NK-92 treated with Interleukin-12 subunit alpha and Interleukin-12 subunit beta, amount 100 ng/mL, for 24 hours (cell line): ENCODE measurements at places on chromosomes 1 and 21.

DNA sequence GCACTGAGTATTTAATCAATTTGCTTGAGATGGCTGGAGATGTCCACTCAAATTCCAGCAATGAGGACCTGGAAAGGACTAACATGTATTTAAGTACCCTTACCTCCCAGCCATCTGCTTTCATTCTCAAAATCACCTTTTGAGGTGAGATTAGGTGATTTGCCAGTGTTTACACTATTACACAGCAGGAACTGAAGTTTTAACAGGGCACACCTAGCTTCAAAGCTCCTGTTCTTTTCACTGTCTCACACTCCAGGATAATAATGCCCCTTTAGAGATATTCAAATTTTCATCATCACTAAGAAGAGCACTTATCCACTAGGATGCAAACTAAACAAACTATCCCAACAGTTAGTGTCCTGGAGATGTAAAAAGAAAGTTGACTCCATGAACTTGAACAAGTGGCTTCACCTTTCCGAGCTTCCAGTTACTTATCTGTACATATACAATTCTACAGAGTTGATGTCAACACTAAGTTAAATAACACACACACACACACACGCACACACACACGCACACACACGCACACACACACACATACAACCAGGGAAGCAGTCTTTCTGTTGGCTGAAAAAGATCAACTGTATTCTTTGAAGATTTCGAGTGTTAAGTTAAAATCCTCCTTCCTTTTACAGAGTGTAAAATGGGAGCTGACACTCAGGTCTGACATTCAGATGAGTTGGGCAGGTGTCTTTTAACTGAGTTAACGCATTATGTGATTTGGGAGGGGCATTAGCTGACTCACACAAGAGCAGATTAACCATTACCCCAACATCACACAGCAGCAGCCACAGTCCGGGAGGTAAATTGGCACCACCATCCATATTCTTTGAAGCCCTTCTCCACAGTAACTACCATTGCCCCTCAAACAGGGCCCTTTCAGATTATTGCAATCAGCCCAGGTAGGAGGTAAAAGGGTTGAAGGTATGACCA is 15.5 kb upstream of the JAK1 start:
- DNase-seq: no peak

GRCh38 chr1:96292141-96292540 is 429.4 kb upstream of the PTBP2 start:
- no peak for DNase-seq

- DNase-seq: no peak
Observed at GRCh38 chr1:92653605-92654381, 131.1 kb downstream of the EVI5 start.

- DNase-seq: no peak
Observed at GRCh38 chr1:156926175-156926574, 5.7 kb downstream of the LRRC71 start.

DNA sequence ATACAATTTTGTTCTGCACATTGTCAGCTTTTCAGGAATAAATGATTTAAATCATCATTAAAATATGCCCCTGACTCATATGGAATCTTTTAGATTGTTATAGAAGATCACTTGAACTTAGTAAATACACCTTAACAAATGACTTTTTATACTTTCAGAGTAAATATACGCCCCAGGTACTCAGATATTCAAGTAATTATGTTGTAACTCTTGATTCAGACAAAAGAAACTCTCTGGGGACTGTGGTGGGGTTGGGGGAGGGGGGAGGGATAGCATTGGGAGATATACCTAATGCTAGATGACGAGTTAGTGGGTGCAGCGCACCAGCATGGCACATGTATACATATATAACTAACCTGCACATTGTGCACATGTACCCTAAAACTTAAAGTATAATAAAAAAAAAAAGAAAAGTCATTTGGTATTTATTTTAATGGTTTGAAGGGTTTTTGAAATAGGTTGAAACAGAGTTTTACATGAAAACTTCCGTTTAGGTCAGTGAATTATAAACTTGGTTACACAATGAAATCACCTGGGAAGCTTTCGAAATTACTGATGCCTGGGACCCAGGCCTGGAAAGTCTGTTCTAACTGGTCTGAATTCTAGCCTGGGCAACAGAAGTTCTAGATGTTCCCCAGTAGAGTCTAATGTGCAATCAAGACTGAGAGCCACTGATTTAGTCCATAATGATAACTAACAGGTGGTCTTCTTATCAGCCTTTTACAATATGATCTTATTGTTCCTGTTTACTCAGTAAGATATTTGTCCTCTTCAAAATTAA is 320.5 kb upstream of the NR5A2 start:
- no peak for DNase-seq

DNA sequence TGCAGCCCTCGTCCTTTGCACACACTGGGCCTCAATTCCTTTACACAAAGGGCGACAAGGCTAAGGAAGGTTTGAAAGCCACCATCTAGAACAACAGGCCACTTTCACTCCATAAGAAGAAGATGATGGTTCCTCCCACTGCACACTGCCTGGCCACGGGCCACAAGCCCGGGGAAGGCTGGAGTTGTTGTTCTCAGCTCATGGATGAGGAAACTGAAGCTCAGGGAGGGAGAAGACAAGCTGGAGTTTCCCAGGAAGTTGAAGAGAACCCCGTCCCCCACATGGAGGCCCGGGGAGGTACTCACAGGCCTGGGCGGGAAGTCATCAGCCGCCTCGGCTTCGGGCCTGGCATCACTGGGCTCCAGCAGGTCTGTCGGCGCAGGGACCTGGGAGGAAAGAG is 24.6 kb upstream of the DDOST start:
- DNase-seq: no peak

DNA sequence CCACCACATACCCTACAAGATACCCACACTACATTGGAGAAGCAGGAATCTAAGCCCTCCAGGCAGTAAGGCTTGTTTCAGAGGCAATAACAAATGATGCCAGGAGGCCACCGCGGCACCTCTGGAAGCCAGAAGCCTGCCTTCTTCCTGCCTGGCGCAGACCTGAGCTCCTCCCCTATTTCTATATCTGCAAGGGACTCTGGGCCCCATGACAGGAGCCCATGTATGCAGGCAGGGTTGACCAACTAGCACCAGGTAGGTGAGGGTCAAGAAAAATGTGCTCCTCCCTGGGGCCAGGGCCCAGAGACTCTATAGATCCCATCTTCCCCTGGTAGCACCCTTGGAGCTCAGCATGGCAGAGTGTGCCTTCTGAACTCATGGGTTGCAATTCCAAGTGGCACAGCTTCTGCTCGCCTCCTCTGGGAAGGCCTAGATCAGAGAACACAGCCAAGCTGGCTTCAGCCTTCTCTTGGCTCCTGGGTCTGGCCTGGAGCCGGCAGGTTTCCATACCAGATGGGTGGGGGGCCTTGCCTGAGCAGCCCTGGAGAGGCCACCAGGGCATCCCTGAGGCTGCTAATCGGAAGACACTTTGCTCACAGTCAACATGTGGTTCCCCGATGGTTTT is 85.1 kb downstream of the STUM start:
- no peak for DNase-seq

DNA sequence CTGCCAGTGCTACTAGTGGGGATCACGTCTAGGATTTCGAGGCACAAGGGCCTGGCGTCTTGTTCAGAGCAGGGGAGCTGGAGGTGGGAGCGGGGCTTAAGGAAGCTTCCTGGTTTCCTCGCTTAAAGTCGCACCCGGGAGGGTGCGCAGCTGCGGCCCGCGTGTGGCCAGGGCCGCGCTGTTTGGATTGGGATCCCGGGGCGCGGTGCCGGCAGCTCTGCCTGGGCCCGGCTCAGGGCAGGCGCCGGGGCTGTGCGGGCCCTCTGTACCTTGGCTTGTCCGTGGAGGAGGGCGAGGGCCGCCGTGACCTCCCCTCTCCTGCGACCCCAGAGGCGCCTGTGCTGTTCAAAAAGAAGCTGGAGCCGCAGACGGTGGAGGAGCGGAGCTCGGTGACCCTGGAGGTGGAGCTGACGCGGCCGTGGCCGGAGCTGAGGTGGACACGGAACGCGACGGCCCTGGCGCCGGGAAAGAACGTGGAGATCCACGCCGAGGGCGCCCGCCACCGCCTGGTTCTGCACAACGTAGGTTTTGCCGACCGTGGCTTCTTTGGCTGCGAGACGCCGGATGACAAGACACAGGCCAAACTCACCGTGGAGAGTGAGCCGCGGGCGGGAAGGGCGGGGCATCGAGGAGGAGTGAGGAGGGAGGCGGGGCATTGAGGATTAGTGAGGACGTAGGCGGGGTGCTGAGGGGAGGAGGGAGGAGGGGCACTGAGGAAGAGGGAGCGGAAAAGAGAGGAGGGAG is 67.8 kb downstream of the OBSCN start:
- no peak for DNase-seq

- no peak for DNase-seq
Observed at GRCh38 chr1:190474650-190475211, 2.9 kb downstream of the BRINP3 start.

- no peak for DNase-seq
Observed at GRCh38 chr1:212293579-212293978, 8.4 kb downstream of the PPP2R5A start.

- DNase-seq: no peak
Observed at GRCh38 chr1:218775501-218776021, 398.1 kb upstream of the LYPLAL1 start.

DNA sequence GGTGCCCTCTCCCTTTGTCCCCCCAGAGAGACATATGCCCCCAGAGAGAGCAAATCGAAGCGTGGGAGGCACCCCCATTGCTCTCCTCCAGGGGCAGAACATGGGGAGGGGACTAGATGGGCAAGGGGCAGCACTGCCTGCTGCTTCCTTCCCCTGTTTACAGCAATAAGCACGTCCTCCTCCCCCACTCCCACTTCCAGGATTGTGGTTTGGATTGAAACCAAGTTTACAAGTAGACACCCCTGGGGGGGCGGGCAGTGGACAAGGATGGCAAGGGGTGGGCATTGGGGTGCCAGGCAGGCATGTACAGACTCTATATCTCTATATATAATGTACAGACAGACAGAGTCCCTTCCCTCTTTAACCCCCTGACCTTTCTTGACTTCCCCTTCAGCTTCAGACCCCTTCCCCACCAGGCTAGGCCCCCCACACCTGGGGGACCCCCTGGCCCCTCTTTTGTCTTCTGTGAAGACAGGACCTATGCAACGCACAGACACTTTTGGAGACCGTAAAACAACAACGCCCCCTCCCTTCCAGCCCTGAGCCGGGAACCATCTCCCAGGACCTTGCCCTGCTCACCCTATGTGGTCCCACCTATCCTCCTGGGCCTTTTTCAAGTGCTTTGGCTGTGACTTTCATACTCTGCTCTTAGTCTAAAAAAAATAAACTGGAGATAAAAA is 8.4 kb downstream of the EFNA3 start:
- DNase-seq: no peak

DNA sequence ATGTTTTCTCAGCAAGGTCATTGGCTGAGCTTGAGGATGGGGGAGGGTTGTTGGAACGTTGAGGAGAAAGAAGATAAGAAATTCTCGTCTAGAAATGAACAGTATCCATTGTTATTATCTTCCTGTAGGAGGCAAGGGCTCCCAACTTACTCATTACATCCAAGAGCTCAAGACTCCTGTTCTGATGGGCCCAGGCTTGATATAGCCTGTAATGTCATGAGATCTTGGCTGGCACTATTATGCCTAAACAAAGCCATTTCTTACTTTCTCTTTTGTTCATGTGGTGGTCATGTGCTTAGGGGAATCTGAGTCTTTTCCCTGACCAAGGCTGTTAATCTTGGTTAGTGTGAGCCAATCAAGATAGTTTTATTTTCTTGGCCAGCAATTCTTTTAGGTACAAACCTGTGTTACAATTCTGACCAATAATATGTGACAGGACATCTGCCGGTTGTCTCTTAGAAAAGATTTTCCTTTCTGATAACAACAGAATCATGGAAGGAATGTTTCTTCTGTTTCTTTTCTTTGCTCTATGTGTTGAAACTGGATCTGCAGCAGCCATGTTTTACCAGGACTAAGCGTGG is 15.2 kb upstream of the IGSF3 start:
- DNase-seq: no peak

- DNase-seq: no peak
Observed at GRCh38 chr1:183075861-183076260, 52.6 kb downstream of the LAMC1 start.

DNA sequence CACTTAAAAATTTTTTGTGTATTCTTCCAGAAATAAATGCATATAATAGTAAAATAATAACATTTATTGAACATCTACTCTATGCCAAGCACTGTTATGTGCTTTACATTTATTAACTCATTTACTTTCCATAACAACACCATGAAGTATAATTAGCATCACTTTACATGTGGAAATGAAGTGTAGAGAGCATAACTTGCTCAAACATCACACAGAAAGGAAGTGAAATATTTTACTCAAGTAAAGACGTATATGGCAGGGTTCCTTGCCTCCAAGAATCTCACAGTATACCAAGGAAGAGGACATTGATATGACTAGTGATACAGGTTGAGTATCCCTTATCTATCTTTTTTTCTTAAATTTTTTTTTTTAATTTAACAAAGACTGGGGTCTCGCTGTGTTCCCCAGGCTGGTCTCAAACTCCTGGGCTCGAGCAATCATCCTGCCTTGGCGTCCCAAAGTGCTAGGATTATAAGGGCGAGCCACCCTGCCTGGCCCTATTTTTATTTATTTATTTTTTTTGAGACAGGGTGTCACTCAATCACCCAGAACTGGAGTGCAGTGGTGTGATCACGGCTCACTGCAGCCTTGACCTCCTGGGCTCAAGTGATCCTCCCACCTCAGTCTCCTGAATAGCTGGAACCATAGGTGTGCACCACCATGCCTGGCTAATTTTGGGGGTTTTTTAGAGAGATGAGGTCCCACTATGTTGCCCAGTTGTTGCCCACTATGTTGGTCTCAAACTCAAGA is 7.7 kb upstream of the CLIC4 start:
- DNase-seq: no peak

GRCh38 chr1:70719154-70719553 is 308.1 kb downstream of the CTH start:
- no peak for DNase-seq

DNA sequence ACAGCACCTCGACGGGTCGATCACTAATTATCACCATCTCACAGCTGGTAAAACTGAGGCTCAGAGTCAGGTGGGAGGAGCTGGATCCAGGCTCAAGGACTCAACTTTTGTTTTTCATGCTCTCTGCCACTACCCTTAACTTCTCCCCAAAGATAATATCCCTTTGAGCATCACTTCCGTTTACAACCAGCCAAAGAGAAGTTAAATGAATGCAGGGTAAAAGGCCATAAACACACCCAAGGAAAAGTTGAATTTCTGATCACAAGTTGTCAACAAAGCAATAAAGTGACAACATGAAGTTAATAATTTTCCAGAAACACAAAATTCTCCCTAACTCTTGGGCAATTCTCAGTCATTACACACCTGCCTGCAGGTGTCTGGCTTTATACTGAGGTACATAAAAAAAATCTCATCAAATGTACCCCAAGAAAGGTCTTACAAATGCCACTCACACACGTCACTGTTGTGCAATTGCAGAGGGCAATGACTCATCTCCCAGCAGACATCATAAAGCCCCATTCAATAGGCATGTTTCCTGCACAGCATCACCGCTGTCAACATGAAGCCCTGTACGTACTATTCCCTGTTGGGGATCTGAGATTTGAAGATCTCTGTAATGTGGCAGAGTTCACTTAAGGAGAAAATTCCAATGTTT is 3.4 kb downstream of the OR2T11 start:
- DNase-seq: peak; percentile 7

GRCh38 chr1:18581420-18581880 is 49.2 kb upstream of the PAX7 start:
- no peak for DNase-seq

GRCh38 chr1:164787834-164788231 is 228.8 kb downstream of the PBX1 start:
- no peak for DNase-seq

- no peak for DNase-seq
Observed at GRCh38 chr1:45843474-45843905, 40.1 kb downstream of the MAST2 start.

- no peak for DNase-seq
Observed at GRCh38 chr1:223343692-223344091, 20.3 kb downstream of the SUSD4 start.
